ENCODE measurements at places on chromosomes 16 and 17. TPM values are rescaled to one million over a fixed set of nuclear protein-coding genes. Genes with fewer than 3 reads are reported as not detected.
A peak's percentile ranks its signal among the peaks of the same experiment; 100 is the strongest.

DNA sequence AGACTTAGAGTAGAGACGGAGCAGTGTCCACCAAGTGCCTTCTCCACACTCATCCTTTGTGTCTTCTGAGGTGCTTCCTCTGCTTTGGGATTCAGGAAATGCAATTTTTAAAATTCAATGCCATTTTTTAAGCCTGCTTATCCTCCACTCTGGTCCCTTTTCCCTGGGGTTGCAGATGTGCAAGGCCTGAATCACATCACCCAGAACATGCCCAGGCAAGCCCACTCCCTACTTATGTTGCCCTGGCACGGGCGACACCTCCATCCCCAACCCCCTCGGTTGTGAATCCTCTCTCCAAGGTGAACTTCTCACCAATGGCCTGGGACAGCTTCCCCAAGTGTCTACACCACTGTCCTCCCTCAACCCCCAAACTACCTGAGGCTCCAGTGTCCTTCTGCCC lies 116.2 kb downstream of the C17orf67 start:
- DNase-seq = no peak
- no peaks in the 10 kb centered on the region for H3K27me3 ChIP-seq
- H3K27ac ChIP-seq = 0 out of 2 replicates have a peak overlapping the region, but pooled peaks have one; percentile 26
- H3K4me3 ChIP-seq = no peak overlapping the region
- peaks cover 4% of the 10 kb centered on the region for H3K4me1 ChIP-seq

GRCh38 chr17:58487589-58488427 lies at the start of gene HSF5:
TSS of gene HSF5 (minus strand) at chr17:58488408. CDS start at chr17:58488274, 134 bp downstream.
- DNase-seq = no peak
- H3K27ac ChIP-seq = no peak within 1 kb of the TSS
- no peaks in the 10 kb centered on the region for H3K4me1 ChIP-seq
- H3K27me3 ChIP-seq = no peaks in the 10 kb centered on the region

The SPATA32 gene
- total RNA-seq = under 0.01 TPM

- H3K36me3 ChIP-seq = peaks cover 5% of the 10 kb centered on the region
- DNase-seq = no peak
- H3K27me3 ChIP-seq = no peaks in the 10 kb centered on the region
- no peak overlapping the region for H3K27ac ChIP-seq
These were observed 5.2 kb downstream of the TMEM220 start for GRCh38 chr17:10724546-10725195.

The SLC5A11 gene
- under 0.01 TPM for total RNA-seq

- DNase-seq = no peak
- peaks cover 9% of the 10 kb centered on the region for H3K4me1 ChIP-seq
These were observed 69.1 kb downstream of the COPRS start for GRCh38 chr17:31789707-31790505.
